ENCODE measurements at places on chromosomes 3 and 15. TPM values are rescaled to one million over a fixed set of nuclear protein-coding genes. Genes with fewer than 3 reads are reported as not detected.

ALDH1A2 gene
- not detected for total RNA-seq

GATM gene
- 2.7 TPM for total RNA-seq

DNASE1L3 gene
- not detected for total RNA-seq

SLC9A9 gene
- total RNA-seq = 0.22 TPM

AP3B2 gene
- 0.77 TPM for total RNA-seq

GABRA5 gene
- total RNA-seq = 114 TPM

MEX3B gene
- 3.7 TPM for total RNA-seq

SAMD7 gene
- total RNA-seq = not detected

TRH gene
- not detected for total RNA-seq

NANOGP8 gene
- not detected for total RNA-seq

P4HTM gene
- total RNA-seq = 14.5 TPM

VIPR1 gene
- total RNA-seq = 0.51 TPM

GOLGA6B gene
- not detected for total RNA-seq

ZNF860 gene
- total RNA-seq = 1.4 TPM

C15orf61 gene
- total RNA-seq = 3.4 TPM

CLEC3B gene
- not detected for total RNA-seq

ARRDC4 gene
- 0.21 TPM for total RNA-seq

CELSR3 gene
- total RNA-seq = 3.1 TPM

ADAMTS9 gene
- total RNA-seq = 0.58 TPM

GOLGA8S gene
- 0.18 TPM for total RNA-seq

EIF1B gene
- total RNA-seq = 56.2 TPM

CD200R1 gene
- total RNA-seq = 0.06 TPM

RPL29 gene
- 1,309 TPM for total RNA-seq

MYZAP gene
- 1.0 TPM for total RNA-seq

RFTN1 gene
- total RNA-seq = 3.2 TPM

FES gene
- total RNA-seq = 1.2 TPM

CCDC33 gene
- total RNA-seq = 8.0 TPM

WDR48 gene
- total RNA-seq = 21.2 TPM
